ENCODE measurements at places on chromosomes 3 and 15. TPM values are rescaled to one million over a fixed set of nuclear protein-coding genes. Genes with fewer than 3 reads are reported as not detected.

GRCh38 chr15:39285071-39285470 is 295.8 kb upstream of the THBS1 start:
- DNase-seq, result no peak

GRCh38 chr15:73558529-73558928 is 74.7 kb downstream of the NPTN start:
- no peak for DNase-seq

DNA sequence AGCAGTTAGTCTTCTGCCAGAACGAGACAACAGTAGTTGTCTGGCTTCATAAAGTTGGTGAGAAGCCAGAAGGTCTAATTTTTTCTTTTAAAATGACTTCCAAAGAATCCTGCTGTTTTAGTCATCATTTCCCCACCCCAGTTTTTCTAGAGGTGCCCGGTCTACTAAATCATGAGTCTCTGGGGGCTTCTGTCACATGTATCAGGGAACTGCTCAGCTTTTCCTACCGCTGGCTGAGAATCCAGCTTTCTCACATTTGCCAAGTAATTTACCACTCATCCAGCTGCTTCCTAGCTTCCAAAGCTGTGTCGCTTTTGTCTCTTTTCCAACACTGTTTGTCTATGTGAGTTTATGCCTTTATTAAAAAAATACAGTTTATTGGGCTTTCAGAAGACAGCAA is 183.3 kb downstream of the NSUN3 start:
- no peak for DNase-seq

- no peak for DNase-seq
These were observed 24.9 kb downstream of the HACL1 start for GRCh38 chr3:15576475-15576874.

DNA sequence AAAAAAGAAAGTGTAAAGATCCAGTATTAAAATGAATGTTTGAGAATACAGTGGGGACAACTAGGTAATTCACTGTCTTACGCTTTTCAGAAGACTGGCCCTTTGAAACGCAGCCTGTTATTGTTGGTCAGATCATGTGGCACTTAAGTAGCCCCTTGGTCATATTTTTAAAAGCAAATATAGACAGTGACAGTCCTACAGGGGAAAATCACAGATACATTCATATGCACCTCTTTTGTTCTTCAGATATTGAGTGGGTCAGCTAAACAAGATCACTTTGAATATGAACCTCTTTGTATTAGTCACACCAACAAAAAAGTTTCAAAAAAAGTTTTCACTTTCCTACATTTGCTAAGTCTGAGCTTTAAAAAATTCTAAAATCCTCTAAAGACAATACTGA is 36.0 kb downstream of the TIGIT start:
- no peak for DNase-seq

DNA sequence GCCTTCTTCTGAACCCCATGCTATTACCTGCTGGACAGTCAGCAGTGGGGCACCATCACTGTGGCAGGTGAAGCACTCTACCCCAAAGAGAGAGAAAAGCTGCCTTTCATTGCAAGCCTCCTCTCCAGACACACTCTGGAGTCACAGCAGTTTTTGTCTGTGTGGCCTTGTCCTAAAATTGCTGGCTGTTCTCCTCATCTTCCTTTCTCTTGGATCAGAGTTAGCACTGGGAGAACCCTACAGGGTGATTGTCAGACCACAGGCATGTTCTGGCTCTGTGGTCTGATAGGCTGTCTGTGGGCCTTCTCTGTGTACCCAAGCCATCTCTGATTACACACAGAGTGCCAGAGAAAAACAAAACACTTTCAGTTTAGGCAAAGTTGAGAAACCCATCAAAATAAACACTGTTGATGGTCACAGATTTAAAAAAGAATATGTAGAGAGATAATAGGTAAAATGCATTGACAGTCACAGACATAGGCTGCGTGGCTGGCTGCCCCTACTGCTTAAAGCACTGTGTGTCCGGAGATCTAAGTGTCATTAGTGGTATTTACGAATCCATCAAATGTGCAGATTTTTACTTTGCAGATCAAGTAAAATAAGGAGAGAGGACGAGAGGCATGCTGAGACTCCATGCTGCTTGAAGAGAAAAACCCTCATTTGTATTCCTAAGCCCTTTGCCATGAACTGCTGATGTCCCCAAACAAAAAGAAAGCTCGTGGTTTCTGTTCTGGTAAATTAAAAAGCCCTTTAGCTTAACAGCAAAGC is 689.9 kb downstream of the TUSC7 start:
- DNase-seq, result no peak

- DNase-seq, result no peak
These were observed 33.5 kb downstream of the ZBTB38 start for GRCh38 chr3:141401573-141402475.

GRCh38 chr3:30024466-30024865 is 581.9 kb upstream of the TGFBR2 start:
- no peak for DNase-seq

DNA sequence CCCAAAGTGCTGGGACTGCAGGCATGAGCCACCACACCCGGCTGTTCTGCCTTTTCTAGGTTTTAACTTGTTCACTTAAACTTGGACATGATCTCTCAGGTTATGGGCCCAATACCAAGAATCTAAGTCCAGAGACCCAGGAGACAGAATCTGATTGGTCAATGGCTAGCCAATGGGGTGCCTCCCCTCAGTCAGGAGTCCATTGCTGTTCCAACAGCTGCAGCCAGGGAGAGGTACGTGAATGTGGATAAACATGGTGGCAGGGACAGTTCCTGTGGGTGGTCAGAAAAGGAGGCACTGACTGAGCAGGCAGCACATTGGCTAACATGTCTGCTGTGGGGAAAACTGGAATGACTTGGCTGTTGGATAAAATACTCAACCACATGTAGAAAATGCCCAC is 140.3 kb downstream of the RPLP1 start:
- DNase-seq, result no peak

- no peak for DNase-seq
These were observed 37.8 kb upstream of the USP3 start for GRCh38 chr15:63466378-63467192.

DNA sequence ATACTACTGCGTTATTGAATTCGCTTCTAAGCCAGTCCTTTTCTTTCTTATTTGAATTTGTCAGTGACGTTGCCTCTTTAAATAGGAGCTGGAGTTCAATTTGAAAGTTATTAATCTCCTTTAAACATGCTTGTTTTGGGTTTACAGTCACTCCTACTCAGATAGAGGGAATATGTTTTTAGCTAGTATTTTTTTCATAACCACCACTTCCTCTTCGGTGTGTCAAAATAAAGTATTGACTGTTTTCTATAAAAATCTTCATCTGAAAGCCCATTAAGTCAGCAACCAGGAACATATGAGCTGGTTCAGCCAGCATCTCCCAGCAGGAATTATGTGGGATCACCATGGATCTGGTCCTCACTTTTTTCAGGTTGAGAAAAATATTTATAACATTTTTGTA is 772.9 kb downstream of the DIPK2A start:
- no peak for DNase-seq

- no peak for DNase-seq
These were observed 67.7 kb downstream of the MGLL start for GRCh38 chr3:127754411-127755304.

DNA sequence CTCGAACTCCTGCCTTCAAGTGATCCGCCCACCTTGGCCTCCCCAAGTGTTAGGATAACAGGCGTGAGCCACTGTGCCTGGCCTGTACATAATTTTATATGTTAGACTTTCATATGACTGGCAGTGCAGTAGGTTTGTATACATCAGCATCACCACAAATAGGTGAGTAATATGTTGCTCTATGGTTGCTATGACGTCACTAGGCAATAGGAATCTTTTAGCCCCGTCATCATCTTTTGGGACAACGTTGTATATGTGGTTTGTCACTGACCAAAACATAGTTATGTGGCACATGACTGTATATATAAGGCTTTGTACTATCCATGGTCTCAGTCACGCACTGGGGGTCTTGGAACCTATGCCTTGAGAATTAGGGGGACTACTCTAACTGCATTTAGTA is 17.0 kb upstream of the DNAJC19 start:
- no peak for DNase-seq

- DNase-seq, result no peak
These were observed 44.5 kb downstream of the ST6GAL1 start for GRCh38 chr3:186974824-186975313.

- no peak for DNase-seq
These were observed 67.6 kb upstream of the HACD2 start for GRCh38 chr3:123652342-123652984.

GRCh38 chr15:31440754-31441311 is 114.2 kb downstream of the KLF13 start:
- no peak for DNase-seq

- no peak for DNase-seq
These were observed 196.8 kb upstream of the AGTR1 start for GRCh38 chr3:148500881-148501280.

DNA sequence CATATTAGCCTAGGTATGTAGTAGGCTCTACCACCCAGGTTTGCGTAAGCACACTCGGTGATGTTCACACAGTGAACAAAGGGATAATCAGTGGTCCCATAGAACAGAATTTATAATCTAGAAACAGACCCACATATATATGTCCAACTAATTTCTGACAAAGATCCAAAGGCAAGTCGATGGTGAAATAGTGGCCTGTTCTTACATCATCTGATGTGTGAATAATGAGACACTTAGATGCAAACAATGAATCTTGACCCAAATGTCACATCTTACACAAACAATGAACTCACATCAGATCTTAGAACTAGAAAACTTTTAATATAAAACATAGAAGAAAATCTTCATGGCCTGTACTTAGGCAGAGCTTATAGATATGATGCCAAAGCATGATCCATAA is 17.6 kb upstream of the TM2D3 start:
- no peak for DNase-seq

GRCh38 chr3:141280086-141280485 is 48.5 kb downstream of the PXYLP1 start:
- DNase-seq, result no peak

DNA sequence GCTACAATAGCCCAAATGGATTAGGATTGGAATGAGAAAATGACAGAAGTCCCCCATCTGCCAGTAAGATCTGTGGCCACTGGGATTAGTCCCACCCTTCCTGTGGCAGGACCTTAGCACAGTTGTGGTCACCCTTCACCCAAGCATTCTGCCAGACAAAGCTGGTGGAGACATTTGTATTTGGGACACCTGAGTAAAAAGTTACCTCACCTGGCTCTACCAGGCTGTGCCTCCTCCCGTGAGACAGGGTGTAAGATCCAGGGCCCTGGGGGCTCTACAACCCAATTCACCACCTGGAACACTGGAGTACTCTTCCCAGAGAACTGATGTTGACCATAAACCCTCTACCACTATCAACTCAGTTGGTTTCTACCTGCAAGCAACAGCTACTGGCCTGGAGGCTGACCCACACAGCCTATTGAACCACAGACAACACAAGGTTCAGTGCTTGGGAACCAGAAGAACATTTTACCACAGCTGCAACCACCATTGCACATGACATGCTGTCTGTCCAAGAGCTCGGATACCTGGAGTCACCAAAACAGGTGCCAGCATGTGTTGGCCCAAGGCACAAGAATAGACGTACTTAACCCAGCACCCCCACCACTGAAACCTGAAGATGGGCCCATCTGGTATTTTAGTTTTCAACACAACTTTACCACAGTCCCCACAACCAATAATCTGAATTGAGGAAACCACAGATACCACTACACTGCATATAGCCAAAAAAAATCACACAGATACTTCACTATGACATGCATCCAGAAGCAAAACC is 1686.7 kb downstream of the SI start:
- DNase-seq, result no peak

DNA sequence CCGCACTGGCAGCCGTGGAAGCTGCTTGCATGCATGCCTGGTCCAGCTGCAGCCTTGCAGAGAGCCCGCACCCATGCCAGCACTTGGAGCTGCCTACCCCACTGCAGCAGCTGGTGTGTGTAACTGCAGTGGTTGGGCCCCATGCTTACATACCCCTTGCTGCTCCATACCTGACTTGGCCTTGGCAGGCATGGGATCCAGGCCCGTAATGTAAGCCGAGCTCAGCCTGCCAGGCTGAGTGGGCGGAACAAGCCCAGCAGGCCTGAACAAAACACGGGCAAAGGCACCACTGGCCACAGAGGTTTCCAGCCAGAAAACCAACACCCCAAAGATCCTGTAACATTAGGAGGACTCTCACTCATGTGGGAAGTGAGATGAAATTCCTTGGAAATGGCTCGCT is 48.3 kb downstream of the SLC6A20 start:
- DNase-seq, result no peak

DNA sequence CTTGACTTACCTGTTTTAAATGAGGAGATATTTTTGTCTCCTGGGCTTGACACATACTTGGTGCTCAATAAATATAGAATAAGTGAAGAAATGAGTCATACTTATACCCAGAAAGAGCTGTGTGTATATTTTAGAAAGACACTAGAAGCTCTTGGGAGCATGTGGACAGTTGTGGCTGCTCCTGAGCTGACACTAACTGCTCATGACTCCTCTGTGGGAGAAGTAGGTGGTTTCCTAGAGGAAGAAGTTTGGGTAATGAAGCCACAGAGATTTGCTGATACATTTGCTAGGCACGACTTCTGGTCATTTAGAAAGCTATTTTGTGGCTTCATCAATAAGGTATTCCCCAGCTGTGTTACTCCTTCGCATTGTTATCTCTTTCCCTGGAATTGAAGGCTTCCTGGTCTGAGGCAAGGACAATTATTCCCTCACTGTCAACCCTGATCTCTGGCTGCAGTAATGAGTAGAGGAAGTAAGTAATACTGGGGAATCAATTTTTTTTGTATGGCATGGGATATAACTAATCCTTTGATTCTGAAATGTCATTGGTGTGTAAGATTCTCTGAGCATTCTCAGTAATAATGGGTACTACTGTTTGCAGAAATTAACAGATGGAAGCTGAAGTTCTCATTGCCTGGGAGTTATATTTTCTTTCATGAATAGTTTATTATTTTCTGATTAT is 79.6 kb upstream of the DCBLD2 start:
- no peak for DNase-seq

- DNase-seq, result no peak
These were observed 48.3 kb downstream of the MEF2A start for GRCh38 chr15:99613887-99614647.

DNA sequence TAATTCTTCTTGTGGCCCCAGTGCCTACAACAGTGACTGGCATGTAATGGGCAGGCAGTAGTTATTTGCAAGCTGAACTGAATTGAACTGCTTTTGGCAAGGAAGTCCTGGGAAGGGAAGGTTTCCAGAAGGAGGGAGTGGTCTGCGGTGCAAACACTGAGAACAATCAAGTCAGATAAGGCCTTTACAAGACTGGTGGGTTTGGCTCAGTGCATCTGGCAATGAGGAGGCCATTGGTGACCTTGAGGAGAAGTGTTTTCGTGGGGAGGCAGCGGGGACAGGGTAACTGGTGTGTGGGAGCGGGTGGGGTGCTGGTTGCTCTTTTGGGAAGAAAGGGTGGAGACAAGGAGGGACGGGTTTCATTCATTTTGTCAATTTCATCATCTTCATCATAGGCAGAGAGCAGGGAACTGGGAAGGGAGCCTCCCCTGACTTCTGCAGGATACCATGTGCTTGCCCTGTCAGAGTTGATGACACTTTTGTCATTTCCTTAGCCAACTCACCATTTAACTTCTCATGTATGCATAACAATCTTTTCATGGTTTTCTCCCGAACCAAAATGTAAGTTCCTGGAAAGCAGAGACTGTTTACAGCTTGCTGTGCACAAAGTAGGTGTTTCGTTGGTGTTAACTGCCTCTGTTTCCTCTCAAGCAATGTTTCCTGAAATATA is 8.4 kb upstream of the EHD4 start:
- DNase-seq, result no peak

The UBE2E1 gene
- total RNA-seq, result 101 TPM

The ARMC8 gene
- total RNA-seq, result 45.2 TPM

The FETUB gene
- total RNA-seq, result not detected

The HDC gene
- total RNA-seq, result not detected

The SEMA3G gene
- total RNA-seq, result not detected

The CRABP1 gene
- not detected for total RNA-seq

The FOXB1 gene
- not detected for total RNA-seq

The TNIK gene
- total RNA-seq, result 17.5 TPM
